Stimulated activated naive B cell treated with anti-CD40 and anti-IgM and Interleukin-4, amounts not matched to agents 10 μg/mL and 1 μg/mL and 100 μg/mL, for 72 hours (primary cell): ENCODE measurements at places on chromosomes 2 and 18.

GRCh38 chr2:171146633-171147032, 14.1 kb downstream of the TLK1 start:
- H3K36me3 ChIP-seq = peaks cover 16% of the 10 kb centered on the region
- DNase-seq = no peak
- H3K27ac ChIP-seq = peak overlapping the region; percentile 45
- no peaks in the 10 kb centered on the region for H3K27me3 ChIP-seq
- H3K4me3 ChIP-seq = peak overlapping the region; percentile 36

DNA sequence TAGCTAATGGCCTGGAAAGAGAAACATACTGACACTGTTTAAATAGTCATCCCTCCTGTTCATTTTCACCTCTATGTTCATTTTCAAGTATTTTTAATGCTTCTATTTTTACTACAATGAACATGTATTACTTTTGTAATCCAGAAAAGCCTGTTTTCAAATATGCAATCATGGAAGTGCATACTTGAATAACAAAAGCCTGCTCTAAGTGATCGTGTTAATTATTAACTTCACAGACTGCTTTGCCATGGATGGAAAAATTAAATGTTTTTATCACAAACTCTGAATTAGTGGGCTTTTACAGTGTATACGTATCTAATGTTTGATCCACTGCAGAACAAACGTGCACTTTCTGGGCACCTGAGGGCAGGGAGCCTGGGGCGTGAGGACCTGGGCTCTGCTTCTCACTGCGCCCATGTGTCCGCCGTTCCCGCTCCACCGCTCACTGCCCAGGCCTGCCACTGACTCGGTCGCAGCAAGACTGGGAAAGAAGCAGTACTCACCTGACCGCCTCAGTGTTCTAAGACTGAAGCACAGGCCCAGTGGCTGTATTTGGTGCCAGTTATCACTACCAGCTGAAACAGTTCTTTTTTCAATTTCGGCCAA, 80.6 kb downstream of the UXS1 start:
- no peak overlapping the region for H3K27ac ChIP-seq
- no peak for DNase-seq
- H3K4me1 ChIP-seq = peaks cover 22% of the 10 kb centered on the region

- H3K36me3 ChIP-seq = peaks cover 37% of the 10 kb centered on the region
- H3K27me3 ChIP-seq = no peaks in the 10 kb centered on the region
- peak overlapping the region; percentile 25 for H3K27ac ChIP-seq
- peak; percentile 66 for DNase-seq
- peaks cover 54% of the 10 kb centered on the region for H3K4me1 ChIP-seq
- H3K4me3 ChIP-seq = no peak overlapping the region
These were observed 11.3 kb downstream of the STK17B start for GRCh38 chr2:196160101-196160500.

GRCh38 chr18:63148449-63149301, 170.9 kb downstream of the BCL2 start:
- peak overlapping the region; percentile 37 for H3K27ac ChIP-seq
- DNase-seq = no peak
- peaks cover 53% of the 10 kb centered on the region for H3K36me3 ChIP-seq
